ENCODE measurements at places on chromosomes 11 and 22. TPM values are rescaled to one million over a fixed set of nuclear protein-coding genes. Genes with fewer than 3 reads are reported as not detected.

TAF6L gene
- total RNA-seq, result 21.2 TPM

IZUMO1R gene
- not detected for total RNA-seq

FGF4 gene
- not detected for total RNA-seq

UPK3A gene
- not detected for total RNA-seq

KDM4E gene
- not detected for total RNA-seq

TLCD5 gene
- total RNA-seq, result 11.9 TPM

IGF2 gene
- total RNA-seq, result 53.9 TPM

FAM83F gene
- total RNA-seq, result not detected

BIRC3 gene
- total RNA-seq, result 1.8 TPM

RCOR2 gene
- total RNA-seq, result under 0.01 TPM

HOATZ gene
- not detected for total RNA-seq

ADAMTS15 gene
- total RNA-seq, result 4.3 TPM

FIBP gene
- total RNA-seq, result 151 TPM

SOX6 gene
- total RNA-seq, result 3.2 TPM

CLDN5 gene
- not detected for total RNA-seq

SSTR3 gene
- total RNA-seq, result not detected

FGF3 gene
- not detected for total RNA-seq

TRIM48 gene
- total RNA-seq, result not detected

TREH gene
- not detected for total RNA-seq
